ENCODE measurements at places on chromosomes 12 and 14.

DNA sequence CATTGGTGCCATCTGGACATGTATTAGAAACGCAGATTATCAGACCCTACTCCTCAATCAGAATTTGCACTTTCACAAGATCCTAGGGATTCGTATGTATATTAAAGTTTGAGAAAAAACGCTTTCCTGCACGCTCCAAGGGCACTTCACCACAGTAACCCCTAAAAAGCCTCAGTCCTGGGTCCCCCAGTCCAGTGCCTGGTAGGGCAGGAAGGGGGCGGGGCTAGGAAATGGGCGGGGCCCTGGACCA, 369 bp downstream of the DEPDC4 start:
- no peak for DNase-seq

DNA sequence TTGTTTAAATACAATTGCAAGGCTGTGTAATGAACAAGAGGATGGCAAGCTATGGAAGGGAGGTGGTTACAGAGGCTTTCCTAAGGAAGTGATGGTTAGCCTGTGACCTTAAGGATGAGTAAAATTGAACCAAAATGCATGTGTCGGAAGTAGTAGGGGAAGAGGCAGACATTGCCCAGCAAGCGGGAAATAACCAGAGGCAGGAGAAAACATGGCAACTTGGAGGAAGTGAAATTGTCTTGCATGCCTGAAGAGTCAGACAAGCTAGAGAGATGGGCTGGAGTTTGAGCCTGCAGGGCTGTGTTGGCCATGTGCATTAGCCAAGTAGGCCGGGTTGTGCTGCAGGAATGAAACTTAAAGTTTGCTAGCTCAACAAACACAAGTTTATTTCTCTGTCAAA, 96.2 kb downstream of the BTG1 start:
- DNase-seq = no peak

DNA sequence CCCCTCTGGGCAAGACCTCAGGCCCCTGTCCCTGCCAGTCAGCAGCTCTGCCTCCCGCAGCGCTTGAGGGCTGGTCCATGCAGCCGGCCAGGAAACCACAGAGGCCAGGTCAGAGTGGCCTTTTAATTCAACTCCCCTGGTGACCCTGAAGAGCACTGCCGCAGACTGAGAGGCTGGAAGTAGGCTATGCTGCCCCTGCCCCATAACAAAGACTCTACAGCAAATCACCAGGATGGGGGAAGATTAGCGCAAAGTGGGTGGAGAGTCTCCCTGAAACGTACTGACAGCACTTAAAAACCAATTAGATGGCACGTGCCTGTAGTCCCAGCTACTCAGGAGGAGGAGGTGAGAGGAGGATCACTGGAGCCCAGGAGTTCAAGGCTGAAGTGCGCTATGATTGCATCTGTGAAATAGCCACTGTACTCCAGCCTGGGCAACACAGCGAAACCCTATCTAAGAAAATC, 70.5 kb downstream of the ITPK1 start:
- DNase-seq = no peak

DNA sequence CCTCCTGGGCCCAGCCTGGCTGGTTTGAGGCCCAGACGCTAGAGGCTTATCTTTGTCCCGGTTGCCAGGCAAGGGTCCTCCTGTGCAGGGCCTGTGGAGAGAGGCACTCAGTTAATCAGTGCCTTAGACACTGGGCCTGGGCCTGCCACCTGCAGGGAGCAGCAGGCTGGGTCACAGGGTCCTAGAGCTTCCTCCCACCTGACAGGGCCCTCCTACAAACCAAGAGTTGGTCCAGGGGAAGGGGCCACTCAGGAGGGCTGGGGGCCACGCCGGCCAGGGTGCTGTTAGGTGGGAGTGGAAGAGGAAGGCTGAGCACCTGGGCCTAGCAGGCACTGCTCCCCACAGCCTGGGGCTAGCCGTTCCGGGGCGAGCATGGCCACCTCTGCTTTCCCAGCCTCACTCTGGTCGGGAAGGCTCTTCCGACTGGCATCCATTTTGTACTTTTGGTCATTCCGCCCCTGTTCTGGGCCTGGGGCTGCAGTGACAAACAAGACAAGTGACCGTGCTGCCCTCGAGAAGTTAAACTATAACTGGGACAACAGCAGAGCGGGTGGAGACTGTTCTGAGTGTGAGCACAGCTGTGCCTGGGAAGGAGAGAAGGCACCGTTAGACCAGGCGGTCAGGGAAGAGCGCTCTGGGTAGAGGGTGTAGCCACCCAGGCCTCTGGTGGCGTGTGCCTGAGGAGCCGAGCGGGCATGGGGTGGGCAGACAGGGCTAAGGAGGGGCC, 27.2 kb downstream of the FBRSL1 start:
- DNase-seq = no peak

DNA sequence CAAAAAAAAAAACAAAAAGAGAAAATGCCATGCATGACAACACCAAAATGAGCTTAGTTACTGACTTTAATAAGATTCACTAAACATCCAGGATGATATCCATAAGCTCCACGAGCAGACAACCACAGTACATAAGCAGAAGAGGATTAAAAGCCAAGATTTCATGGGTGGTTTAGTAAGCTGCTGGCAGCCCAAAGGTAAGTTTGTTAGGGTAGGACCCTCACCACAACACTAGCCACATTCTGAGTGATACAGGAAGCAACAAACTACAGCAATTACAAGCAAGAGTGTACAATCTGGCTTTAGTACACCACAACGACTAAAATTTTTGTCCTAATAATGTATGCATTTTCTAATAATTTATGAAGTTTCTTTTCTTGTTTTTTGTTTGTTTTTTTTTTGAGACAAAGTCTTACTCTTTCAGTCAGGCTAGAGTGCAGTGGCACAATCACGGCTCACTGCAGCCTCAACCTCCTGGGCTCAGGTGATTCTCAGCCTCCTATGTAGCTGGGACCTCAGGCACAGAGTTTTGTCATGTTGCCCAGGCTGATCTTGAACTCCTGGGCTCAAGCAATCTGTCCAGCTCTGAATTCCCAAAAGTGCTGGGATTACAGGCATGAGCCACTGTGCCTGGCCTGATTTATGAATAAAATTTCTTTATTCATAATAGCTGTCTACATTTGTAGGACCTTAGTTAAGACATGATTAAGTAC, 221.4 kb downstream of the MED13L start:
- DNase-seq = no peak

DNA sequence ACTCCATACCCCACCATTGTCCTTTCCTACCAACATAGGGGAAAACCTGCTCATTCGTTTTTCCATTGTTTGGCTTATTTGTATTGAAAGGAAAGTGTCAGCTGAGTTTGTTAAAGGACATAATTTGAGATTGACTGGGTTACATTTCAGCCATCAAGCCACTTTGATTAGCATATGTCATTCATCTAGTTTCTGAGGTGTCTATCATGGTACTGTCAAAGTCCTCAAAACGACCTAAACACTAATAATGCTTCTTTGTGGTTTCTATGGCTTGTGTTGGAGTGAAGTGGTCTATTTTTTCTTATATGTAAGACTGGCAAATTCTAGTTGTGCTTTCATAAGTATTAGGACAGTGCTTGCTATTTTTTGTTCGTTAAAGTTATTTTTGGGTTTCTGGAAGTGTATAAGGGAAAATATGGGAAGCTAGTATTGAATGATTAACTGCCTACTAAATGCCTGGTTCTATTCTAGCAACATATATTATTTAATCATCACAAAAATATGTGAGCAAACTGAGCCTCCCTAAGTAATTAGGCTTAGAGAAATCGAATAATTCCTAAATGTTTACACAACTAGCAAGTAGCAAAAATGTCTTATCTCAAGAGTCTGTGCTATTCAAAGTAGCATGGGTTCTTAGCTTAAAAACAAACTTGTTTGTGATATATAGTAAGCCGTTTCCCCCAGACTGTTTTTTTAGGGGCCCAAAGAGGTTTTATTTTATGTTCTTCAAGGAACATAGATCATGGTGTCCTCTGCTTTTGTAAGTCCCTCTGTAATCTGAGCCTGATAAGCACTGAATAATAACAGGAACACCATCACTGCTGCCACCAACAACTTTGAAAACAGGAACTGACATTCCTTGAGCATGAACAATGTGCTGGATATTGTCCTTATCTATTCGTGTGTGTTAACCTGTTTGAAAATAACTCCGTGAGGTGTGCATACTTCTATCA, 67.1 kb downstream of the DERA start:
- DNase-seq = no peak

DNA sequence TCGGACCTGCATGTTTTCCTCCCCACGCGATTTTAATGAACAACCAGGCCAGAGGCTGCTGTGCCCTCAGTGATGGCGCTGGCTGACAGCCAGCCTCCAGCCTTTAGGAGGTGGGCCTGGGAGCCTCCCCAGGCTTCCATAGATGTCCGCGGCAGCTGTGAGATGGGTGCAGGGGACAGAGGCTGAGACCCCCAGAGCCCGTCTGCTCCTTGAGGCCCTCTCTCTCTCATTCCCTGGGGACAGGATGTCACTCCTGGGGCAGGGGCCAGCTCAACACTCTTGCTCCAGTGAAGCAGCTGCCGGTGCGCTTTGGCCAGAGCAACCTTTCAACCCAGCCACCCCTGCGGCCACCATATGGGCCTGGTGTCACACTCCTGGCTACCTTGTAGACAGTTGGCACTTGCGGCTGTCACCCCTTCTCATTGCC, 24.8 kb downstream of the MVK start:
- DNase-seq = no peak

- DNase-seq = no peak
Measured at GRCh38 chr12:30598889-30599288, 96.8 kb downstream of the IPO8 start.

DNA sequence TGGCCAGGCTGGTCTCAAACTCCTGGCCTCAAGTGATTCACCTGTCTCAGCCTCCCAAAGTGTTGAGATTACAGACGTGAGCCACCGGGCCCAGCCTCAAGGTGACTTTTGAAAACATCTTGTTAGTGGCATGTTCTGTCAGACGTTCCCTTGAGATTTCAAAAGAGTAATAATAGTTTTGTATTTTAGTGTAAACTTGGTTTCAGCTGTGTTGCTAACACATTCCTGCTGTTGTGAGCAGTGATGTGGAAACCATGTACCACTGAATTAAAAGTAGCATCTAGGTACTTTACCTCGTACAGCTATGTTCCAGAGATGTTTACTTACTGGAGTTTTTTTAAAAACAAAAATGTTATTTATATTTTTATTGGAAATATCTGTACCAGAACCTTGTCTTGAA, 111.3 kb downstream of the AEBP2 start:
- DNase-seq = no peak

DNA sequence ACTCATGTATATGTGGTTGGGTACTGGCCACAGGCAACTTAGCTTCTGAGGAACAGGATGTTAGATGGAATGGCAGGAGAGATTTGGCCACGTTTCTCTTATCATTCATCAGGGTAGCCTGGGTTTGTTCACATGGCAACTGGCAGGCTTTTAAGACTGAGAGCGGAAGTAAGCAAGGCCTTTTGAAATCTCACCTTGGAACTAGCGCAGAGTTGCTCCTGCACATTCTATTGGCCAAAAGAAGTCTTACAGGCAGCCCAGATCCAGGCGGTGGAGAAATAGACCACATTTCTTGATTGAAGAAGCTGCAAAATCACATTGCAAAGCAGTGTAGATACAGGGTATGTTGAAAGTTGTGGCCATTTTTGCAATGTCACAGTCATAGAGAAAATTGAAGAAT, 3.7 kb downstream of the CLEC4A start:
- DNase-seq = no peak

GRCh38 chr14:64698903-64699302, 5.3 kb upstream of the PLEKHG3 start:
- no peak for DNase-seq

GRCh38 chr12:107169200-107169599, 75.9 kb upstream of the CRY1 start:
- no peak for DNase-seq

GRCh38 chr12:65673732-65674131, 150.6 kb upstream of the HMGA2 start:
- no peak for DNase-seq

- DNase-seq = no peak
Measured at GRCh38 chr14:36229262-36229661, 52.7 kb upstream of the PTCSC3 start.

- no peak for DNase-seq
Measured at GRCh38 chr12:5554711-5555110, 122.8 kb downstream of the NTF3 start.
